ENCODE measurements at places on chromosomes 5 and 9. TPM values are rescaled to one million over a fixed set of nuclear protein-coding genes. Genes with fewer than 3 reads are reported as not detected.

DNA sequence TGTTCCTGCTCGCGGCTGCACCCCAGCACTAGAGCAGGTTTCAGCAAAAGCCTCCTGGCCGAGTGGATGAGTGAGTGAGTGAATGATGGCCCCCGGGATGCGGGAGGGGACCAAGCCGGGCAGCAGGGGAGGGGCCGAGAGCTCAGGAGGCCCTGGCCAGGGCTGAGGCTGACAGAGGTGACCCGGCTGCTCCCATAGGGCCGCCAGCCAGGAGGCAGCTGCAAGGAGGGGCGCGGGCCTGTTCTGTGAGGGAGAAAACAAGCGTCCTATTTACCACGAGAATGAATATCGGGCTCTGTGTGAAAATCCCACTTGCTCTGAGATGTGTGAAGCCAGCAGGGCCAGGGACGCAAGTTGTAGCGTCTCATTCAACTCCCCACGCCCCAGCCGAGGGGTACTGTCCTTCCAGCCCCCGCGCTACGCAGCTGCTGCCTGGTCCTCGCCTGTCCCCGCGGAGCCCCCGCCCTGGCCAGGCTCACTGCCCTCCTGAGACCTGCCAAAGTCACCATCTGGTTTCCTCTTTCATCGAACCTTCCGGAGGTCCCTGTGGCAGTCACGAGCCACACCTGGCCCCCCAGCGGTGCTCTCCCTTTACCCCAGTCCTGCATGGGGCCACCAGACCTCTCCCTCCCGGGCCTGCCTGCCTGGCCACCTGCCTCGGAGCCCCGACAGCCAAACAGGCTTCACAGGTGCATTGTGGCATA, 38.8 kb downstream of the RASGEF1C start:
- no peak overlapping the region for H3K27ac ChIP-seq
- H3K36me3 ChIP-seq: no peaks in the 10 kb centered on the region
- H3K4me3 ChIP-seq: no peak overlapping the region

DNA sequence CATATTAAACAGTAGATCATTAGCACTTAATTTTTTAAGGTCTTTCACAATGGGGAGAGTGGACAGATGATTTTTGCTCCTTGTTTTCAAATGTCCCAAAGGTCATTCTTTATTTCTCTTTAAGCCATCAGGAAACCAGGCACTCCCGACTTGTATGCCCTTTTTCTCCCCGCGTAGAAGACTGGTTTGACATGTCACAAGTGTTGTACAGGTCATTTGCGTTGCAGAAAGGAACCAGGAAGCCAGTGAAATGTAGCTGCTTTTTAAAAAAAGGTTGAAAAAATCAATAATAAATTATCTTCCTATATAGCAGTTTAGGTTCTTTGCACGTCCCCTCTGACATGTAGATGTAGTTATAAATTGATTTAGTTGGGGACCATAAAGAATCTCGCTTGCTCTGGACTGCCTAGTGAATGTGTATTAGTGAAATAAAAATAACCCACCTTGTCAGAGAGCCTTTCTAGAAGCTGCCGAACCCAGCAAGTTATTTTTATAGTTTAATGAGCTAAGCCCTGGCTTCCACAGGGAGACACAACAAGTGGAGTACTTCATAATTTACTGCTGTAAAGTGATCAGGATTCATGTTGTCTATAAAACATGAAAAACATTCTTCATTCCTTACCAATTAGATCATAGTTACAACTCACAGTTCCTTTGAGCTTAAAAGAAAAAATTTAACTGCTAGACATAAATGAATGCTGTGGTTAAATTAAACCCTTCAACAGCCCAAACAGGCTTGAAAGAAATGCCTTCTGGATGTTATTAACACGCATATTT, 404.6 kb downstream of the CSNK1G3 start:
- no peak overlapping the region for H3K4me3 ChIP-seq
- no peaks in the 10 kb centered on the region for H3K27me3 ChIP-seq
- DNase-seq: no peak
- no peaks in the 10 kb centered on the region for H3K4me1 ChIP-seq
- H3K36me3 ChIP-seq: no peaks in the 10 kb centered on the region

DNA sequence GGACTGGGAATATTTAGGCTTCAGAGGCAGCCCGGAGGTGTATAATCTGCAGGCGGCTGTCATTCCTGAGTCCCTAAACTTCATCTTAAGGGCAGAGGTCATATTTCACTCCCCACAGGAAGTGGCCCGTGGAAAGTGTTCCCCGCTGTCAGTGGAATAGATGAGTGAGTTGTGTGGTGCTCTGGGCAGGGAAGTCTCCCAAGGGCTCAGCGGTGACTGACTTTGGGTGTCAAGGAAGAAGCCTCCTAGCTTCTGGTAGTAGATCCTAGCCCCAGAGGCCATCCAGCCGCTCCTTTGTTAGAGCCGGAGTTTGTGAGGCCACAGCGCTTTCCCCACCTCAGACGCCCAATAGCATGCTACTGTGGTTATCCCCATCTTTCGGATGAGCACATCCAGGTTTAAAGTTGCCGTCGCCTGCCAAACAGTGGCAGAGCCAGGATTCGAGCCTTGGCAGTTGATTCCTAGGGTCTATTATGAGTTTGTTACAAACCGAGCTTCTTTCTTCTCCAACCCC, 38.9 kb upstream of the TIFAB start:
- no peak overlapping the region for H3K27ac ChIP-seq
- no peaks in the 10 kb centered on the region for H3K36me3 ChIP-seq
- peaks cover 3% of the 10 kb centered on the region for H3K4me1 ChIP-seq
- no peak overlapping the region for H3K4me3 ChIP-seq
- DNase-seq: no peak

- no peak for DNase-seq
- no peak overlapping the region for H3K4me3 ChIP-seq
- H3K36me3 ChIP-seq: no peaks in the 10 kb centered on the region
- H3K27me3 ChIP-seq: no peaks in the 10 kb centered on the region
- H3K27ac ChIP-seq: no peak overlapping the region
- no peaks in the 10 kb centered on the region for H3K4me1 ChIP-seq
Observed at GRCh38 chr5:164364237-164365208, 859.1 kb downstream of the MAT2B start.

The NME5 gene
- polyA plus RNA-seq: 6.2 TPM

The CRAT gene
- 29.9 TPM for polyA plus RNA-seq

The UNC13B gene
- 5.7 TPM for polyA plus RNA-seq
